ENCODE measurements at places on chromosomes 1 and 21. TPM values are rescaled to one million over a fixed set of nuclear protein-coding genes. Genes with fewer than 3 reads are reported as not detected.

The SPRR2F gene
- total RNA-seq, result not detected

The NRIP1 gene
- total RNA-seq, result 22.6 TPM

The S100A14 gene
- total RNA-seq, result 100.0 TPM

The FUCA1 gene
- total RNA-seq, result 45.3 TPM

The HSD3B2 gene
- not detected for total RNA-seq

The PPIAL4G gene
- total RNA-seq, result 0.24 TPM

The C1orf185 gene
- not detected for total RNA-seq

- no peak for DNase-seq
These were observed 247.6 kb upstream of the SGIP1 start for GRCh38 chr1:66286307-66286706.

DNA sequence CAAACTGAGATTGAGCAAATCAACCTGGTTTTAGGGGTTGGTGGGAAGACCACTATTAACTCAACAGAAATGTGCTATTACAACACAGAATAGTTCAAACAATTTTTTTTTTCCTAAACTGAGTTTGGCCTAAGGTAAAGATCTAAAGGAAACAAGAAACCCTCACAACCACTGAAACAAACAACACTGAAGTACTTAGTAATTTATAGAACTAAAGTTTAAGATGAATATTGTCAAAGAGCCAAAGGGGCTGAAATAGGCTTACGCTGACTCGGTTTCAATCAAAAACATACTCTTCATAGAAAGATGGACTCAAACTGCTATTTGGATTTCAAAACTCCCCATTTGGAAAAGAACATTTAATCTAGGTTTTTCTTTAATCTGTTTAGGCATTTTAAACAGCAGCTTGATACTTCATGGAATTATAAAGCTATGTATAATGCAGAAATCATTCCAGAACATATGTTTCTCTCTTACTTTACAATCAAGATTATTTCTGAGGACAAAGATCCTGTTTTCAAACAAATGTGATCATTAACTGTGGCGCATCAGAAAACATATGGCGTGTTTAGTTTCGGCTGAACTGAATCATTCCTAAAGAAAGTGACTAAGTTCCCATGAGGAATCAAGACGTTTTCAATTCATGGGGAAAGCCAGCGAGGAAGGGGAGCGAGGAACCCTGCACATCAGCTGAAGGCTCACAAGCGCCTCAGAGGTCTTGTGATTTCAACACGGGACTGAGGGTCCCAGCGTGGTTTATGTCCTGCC, 62.7 kb downstream of the SYT6 start:
- no peak for DNase-seq

DNA sequence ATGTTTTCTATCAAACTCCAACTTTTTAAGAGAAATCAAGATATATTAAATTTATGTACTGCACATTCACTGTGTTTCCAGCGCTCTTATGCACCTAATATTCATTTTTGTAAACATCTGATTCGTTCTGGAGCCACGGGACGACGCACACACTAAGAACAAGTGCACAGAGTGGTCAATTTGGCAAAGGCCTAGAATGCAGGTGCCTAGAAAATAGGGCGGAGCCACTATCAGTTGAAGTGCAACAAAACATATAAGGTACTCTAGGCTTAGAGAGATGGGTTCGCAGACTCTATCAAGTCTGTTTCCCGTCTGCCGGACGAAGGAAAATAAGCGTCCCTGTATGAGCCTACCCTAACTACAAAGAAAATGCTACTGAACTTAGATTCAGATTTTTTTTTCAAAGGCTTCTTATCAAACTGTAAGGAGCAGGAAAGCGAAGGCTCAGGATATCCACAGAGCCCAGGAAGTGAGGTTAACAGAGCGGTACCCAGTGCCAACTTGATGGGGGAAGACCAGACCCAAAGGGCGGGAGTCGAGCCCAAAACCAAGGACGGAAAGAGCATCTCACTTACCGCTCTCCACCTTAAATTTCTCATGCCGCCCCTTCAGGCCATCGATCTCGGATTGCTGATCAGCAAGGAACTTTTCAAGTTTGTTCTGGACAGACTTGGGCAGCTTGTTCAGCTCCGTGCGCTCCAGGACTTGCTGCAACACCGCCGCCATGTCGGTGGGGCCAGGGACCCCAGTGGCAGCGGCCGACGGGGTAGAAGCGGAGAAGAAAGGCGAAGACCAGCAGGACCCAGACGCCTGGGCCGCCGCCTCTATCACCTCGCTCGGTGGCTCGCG, 526 bp downstream of the TPR start:
- no peak for DNase-seq

DNA sequence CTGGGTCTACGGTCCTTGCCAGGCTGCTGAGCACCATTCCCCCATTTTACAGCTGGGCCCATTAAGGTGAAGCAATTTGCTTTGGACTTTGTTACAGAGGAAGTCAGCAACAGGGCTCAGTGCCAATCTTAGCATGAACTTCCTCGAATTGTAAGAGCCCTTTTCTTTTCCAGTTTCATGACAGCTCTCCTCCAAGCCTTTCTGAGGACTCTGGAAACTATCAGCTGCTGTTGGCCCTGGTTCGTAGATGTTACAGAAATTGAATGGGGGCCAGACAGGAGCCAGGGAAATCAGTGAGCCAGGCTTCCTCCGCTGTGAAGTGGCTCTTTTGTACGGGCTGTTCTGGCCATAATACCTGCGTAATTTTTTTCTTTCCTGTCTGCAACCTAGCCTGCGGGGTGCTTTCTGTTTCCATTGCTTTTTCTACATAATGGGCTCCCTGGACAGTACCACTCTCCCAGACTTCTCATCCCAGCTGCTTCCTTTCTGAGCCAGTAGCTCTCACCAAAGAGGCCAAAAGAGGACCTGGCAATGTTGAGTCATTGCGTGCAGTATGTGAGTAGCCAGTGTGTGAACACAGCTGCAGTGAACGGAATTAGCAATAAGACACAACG, 386.3 kb downstream of the DISC1 start:
- peak; percentile 78 for DNase-seq

DNA sequence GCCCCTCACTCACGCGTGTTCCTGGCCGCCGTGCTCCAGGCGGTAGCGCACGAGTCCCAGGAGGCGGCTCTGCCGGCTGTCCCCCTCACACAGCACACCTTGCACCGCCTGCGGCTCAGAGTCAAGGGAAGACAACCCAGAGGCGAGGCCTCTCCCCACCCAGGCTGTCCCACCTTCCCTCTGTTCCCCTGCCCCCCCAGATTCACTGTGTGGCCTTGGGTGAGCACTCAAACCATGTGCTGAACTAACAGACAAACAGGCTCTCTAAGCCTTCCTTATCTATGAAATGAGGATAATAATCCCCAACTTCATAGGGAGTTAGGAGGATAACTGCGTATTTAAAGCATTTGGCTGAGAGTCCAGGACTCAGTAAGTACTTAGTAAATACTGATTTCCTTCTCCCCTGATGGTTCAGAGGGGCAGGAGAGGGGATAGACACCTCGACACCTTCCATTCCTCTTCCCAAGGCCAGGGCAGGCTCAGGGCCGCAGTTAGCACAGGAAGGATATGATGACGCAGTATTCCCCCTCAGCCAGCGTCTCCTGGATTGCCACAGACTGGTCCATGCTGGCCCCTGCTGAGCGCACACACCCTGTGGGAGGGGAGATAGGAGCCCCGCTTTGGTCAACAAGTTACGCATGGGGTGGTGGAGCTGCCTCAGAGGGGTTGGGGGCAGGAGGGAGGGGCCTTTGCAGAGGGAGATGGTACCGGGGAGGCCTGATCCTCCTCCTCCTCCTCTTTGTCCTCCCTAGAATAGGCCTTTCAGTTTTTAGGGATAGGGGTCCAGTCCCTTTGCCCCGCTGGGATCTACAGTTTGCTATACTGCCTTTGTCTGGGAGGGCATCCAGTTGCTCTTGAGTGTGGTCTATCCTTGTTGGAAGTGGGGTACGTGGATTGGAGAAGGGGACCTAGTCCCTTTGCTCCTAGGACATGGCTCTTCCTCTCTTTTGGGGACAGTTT, 830 bp downstream of the INPP5B start:
- peak; percentile 33 for DNase-seq

- DNase-seq, result no peak
These were observed 7.4 kb upstream of the TENT5C start for GRCh38 chr1:117598489-117598888.

GRCh38 chr1:217553949-217554509, 76.9 kb downstream of the GPATCH2 start:
- no peak for DNase-seq

GRCh38 chr1:199574950-199575349, 452.6 kb upstream of the NR5A2 start:
- DNase-seq, result no peak

- DNase-seq, result peak; percentile 31
These were observed 87.4 kb downstream of the OBSCN start for GRCh38 chr1:228295201-228295600.

DNA sequence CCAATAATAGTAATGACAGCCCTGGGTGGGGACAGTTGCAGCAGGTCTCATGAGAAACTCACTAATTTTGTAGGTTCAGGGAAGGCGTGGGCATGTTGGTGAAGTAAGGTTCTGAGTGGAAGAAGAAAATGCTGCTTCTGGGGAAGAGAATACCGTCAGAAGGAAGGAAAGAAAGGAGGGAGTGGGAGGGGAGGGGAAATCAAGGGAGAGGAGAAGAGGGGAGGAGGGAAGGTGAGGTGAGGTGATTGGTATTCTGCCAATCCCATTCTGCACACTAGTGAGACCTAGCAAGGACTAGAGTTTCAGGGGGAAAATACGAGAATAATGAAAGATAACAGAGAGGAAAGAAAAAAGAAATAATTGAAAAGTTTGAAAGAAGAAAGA, 32.4 kb upstream of the MGST3 start:
- DNase-seq, result no peak

DNA sequence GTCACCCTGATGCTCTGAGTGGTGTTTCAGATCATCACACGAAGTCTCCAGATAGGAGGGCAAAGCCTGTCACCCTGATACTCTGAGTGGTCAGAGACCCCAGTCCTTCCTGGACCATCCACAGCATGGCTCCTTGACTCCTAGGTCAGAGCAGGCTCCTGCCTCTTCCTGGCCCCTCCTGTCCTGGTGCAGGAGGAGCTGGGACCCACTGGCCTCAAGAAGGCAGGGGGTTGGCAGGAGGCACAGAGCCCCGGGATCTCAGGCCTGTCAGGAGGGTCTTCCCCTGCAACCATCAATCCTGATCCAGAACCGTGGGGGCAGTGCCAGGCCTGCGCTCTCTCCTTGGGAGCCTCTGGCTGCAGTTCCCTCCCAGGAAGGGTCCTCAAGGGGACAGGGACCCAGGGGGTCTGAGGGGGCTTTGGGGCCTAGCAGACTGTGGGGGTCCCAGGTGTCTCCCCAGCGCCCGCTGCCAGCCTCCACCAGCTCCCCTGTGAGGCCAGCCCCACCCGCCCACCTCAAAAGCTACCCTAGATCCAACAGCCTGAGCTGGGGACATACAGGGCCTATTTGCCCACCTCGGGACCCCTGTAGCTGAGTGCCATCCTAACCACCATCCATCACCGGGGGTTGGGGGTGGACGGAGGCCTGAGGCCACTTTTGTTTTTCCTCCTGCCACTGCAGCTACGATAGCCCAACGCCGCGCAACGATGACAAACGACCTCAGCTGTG, 27.5 kb downstream of the COL6A1 start:
- DNase-seq, result no peak

DNA sequence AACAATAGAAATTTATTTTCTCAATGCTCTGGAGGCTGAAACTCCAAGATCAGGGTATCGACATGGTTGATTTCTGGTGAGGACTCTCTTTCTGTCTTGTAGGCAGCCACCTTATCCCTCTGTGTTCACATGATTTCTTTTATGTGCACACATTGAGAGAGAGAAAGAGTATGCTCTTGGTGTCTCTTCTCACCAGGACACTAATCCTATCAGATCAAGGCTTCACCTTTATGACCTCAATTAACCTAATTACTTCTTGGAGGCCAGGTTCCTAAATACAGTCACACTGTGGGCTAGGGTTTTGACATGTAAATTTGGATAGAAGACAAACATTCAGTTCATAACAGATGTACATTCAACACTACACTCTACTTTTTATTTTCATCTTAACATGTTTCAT, 1094.2 kb upstream of the ADGRL2 start:
- no peak for DNase-seq

- DNase-seq, result no peak
These were observed 111.6 kb upstream of the IFFO2 start for GRCh38 chr1:19067912-19068638.

- DNase-seq, result no peak
These were observed 51.5 kb downstream of the KCNAB2 start for GRCh38 chr1:6097117-6097595.

GRCh38 chr1:205171369-205171768, 40.1 kb downstream of the DSTYK start:
- DNase-seq, result no peak

GRCh38 chr1:214717351-214717750, 114.4 kb downstream of the CENPF start:
- DNase-seq, result no peak

- DNase-seq, result no peak
These were observed 19.3 kb upstream of the ALDH4A1 start for GRCh38 chr1:18921516-18922251.

GRCh38 chr1:29197590-29197924, 15.9 kb upstream of the SRSF4 start:
- no peak for DNase-seq
